ENCODE measurements at places on chromosomes 3 and 15. TPM values are rescaled to one million over a fixed set of nuclear protein-coding genes. Genes with fewer than 3 reads are reported as not detected.

GLDN gene
- total RNA-seq, result 16.8 TPM

PRSS50 gene
- 0.35 TPM for total RNA-seq

GRAMD2A gene
- total RNA-seq, result not detected

CCR3 gene
- total RNA-seq, result 0.22 TPM

DNA sequence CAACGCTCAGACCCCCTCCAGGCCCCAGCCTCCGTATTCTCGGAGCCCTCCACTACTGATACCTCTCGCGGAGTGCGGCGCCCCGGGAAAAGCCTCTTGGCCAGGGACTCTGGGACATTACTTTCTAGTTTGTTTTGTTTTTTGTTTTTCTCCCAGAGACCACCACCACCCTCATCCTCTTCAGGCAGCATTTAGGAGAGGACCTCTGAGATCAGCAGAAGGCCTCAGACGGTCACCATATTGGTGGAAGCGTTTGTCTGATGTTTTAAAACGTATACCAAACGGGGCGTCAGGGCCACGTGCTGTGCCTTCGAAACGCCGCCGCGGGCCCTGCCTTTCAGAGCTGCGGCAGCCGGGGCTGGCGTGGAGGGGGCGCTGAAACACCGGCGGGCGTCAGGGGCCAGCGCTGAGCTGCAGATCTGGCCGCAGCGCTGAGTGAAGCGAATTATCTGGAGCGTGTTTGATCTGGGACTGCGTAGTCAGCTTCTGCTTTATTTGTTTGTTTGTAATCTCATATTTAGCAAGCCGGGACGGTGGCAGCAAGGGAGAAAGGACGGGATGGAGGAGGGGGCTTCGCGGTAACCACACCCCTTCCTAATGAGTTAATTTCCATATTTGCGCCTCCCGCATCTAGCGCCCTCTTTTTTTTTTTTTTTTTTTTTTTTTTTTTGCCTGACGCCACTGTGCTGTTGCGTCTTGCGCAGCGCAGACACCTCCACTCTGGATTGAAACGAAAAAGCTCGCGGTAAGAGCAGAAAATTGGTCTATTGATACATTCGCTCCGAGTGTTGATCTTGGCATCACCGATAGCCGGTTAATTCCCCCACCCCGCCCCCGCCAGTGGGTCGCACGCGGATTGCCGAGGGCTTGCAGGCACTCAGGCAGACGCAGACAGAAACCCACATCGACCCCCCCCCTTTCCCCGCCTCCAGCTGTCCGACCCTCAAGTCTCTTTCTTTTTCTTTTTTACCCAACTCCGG is 14.9 kb downstream of the SOX2 start:
- H3K36me3 ChIP-seq, result no peaks in the 10 kb centered on the region
- peak overlapping the region; percentile 22 for H3K4me3 ChIP-seq
- no peak for DNase-seq

DNA sequence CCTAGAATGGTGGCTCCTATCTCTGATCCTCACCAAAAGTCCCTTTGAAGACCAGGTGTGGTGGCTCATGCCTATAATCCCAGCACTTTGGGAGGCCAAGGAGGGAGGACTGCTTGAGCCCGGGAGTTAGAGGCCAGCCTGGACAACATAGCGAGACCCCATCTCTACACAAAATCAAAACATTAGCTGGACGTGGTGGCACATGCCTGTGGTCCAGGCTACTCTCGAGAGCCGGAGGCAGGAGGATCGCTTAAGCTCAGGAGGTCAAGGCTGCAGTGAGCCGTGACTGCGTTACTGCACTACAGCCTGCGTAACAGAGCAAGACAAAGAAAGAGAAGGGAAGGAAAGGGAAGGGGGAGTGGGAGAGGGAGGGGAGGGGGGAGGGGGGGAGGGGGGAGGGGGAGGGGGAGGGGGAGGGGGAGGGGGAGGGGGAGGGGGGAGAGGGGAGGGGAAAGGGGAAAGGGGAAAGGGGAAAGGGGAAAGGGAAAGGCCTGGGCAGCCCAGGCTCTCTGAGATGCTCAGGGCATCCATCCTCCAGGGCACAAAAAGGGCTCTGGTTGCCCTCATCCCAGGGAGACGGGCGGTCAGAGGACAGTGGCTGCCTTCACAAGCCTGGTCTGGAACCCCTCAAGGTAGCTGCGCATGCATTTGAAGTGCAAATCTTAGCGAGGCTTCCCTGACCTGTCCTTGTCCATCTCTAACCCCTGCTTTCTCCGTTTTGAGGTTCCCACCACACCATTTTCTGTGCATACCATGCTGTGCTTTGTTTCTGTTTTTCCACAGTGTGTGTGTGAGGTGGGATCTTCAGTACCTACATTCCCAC is 76.1 kb downstream of the LDHAL6B start:
- H3K4me3 ChIP-seq, result no peak overlapping the region
- no peak for DNase-seq
- H3K27ac ChIP-seq, result no peak overlapping the region

DNA sequence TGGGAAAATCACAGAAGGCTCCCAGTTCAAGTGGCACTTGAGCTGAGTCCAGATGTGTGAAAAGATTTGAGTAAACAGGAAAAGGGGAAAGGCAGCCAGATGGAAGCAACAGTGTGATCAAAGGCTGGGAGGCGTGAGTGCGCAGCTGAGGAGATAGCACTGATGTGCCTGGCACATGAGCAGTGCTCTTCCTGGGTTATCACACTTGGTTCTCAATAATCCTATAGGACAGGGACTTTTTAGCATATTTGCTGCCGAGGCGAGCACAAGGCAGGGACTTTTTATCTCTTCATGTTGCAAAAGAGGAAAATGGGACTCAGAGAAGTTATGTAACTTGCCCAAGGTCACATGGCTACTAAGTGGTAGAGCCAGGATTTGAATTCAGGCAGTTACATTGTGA is 39.6 kb downstream of the CORO2B start:
- no peaks in the 10 kb centered on the region for H3K27me3 ChIP-seq
- DNase-seq, result no peak
- no peaks in the 10 kb centered on the region for H3K36me3 ChIP-seq

DNA sequence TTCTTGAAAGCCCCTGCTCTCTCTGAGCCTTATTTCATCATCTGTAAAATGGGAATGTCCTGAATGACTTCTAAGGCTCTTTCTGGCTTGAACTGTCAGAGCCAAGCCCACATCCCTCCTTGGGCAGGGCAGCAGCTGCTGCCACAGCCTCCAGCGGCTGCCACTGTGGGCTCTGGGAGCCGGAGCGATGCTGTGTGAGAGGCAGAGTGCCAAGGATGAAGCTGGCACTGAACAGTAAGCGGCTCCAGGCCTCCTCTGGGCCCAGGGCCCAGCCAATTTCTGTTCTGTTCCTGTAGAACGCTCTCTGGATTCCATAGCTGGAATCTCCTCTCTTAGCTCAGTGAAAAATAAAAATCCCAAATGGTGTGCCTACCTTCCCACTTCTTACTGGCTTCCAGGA is 4.4 kb downstream of the CPLX3 start:
- no peaks in the 10 kb centered on the region for H3K36me3 ChIP-seq
- H3K4me3 ChIP-seq, result no peak overlapping the region
- no peak for DNase-seq
- no peaks in the 10 kb centered on the region for H3K27me3 ChIP-seq

GRCh38 chr3:132009241-132009640 is 25.6 kb downstream of the CPNE4 start:
- H3K27ac ChIP-seq, result no peak overlapping the region
- no peaks in the 10 kb centered on the region for H3K27me3 ChIP-seq
- DNase-seq, result no peak
- H3K4me1 ChIP-seq, result no peaks in the 10 kb centered on the region

DNA sequence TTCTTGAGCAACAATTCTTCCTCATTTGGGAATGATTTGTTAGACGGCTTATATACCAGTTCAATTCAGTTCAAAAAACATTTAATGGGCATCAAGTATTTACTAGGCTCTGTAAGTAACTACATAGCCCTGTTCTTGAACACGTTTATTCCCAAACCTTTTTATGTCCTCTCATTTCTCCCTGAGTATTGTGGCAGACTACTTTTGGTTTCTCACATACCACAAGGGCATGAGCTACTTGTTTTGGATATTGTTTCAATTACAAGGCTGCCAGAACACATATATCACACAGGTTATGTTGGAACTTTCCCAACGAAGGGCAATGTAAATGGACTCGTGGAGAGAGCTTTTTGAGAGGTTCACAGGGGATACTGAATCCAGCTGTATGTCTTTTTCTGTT is 363.8 kb upstream of the NAALADL2 start:
- no peaks in the 10 kb centered on the region for H3K4me1 ChIP-seq
- H3K27me3 ChIP-seq, result no peaks in the 10 kb centered on the region
- DNase-seq, result no peak

DNA sequence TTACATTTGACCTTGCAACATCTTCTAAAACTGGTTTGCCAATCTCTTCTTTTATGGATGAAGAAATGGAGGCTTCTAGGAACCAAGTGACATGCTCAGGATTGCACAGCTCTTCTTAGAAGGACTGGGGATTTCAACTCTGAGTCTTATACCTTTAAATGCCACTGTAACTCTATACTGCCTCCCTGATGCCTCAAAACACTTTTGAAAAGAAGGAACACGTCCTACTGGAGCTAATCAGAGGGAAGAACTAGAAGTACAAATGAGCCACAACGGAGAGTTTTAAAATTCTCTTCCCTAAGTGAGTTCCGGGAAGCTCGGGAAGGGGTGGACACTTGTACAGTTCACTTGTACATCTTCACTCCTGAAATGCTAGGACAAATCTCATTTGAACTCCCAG is 949 bp upstream of the MITF start:
- peak overlapping the region; percentile 44 for H3K27ac ChIP-seq
- no peaks in the 10 kb centered on the region for H3K4me1 ChIP-seq
- H3K27me3 ChIP-seq, result no peaks in the 10 kb centered on the region
- H3K4me3 ChIP-seq, result peak overlapping the region; percentile 21

DNA sequence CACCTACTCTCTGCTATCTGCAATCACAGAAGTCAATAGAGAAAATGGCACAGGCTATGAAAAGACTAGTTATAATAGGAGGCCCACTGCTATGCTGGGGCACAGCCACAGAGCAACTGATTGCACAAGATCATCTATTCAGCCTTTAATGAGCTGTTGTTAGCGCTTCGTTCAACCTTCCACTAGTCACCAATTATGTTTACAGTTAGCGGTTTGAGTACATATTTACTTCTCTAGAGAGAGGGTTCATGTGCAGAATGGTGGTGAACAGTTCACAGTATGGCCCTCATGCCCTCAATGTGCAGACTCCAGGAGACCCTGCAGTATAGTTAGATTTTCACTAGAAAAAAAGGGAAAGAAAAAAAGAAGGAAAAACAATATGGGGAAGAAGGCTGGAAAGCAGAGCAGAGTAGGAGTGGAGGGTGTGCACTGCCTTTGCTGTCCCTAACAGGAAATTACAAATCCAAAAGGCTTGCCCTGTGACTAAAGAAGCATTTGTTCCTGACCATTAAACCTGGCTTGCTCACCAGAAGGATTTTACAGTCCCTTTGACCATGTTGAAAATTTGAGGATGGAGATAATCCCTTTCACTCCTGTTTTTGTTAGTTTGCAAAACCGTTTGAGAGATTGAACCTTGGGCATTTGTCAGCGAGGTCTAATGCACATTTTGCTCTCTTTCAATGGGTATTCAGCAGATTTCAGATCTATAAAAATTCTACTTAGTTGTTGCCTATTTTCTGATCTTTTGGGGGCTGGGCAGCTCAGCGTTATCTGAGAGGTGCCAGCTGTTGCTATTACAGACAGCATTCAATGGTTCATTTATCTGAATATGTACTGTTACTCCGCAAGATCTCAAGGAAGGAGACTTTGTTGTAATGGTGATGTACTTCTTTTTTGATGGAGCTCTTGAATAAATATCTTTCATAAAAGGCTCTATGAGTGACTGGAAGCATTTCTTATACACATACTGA is 296.1 kb downstream of the LSAMP start:
- H3K4me1 ChIP-seq, result no peaks in the 10 kb centered on the region
- no peak overlapping the region for H3K27ac ChIP-seq
- no peak overlapping the region for H3K4me3 ChIP-seq
- no peaks in the 10 kb centered on the region for H3K36me3 ChIP-seq
- DNase-seq, result no peak

DNA sequence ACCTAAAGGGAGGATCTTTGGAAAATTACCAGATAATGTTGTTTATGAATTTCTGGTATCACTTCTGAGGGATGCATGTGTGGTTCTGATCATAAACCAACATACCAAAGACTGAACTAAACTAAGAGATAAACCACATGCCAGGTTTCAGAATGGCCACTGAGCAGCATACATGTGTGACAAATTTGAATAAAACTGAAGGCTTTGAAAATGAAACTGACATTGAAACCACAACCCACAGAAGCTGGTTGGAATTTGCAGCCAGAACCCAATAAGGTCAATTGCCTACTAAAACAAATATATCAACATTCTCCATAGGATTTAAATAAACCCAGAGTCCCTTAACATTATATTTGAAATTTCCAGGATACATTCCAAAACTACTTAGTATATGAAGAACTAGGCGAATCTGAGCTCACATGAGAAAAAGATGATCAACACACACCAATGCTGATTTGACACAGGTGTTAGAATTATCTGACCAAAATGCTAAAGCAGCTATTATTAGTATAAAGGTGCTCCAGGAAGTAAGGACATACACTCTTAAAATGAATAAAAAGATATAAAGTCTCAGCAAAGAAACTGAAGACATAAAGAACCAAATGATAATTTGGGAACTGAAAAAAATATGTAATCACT is 125.0 kb downstream of the ZNF280D start:
- H3K4me1 ChIP-seq, result no peaks in the 10 kb centered on the region
- H3K27ac ChIP-seq, result no peak overlapping the region
- no peaks in the 10 kb centered on the region for H3K27me3 ChIP-seq
- no peak overlapping the region for H3K4me3 ChIP-seq

- no peaks in the 10 kb centered on the region for H3K4me1 ChIP-seq
- DNase-seq, result no peak
- no peak overlapping the region for H3K4me3 ChIP-seq
- no peak overlapping the region for H3K27ac ChIP-seq
Observed at GRCh38 chr3:66150977-66151376, 69.8 kb upstream of the SLC25A26 start.

Measured in pancreas (tissue), 10 donors.